Breast epithelium (tissue), 4 donors: ENCODE measurements at places on chromosomes 16 and 17. TPM values are rescaled to one million over a fixed set of nuclear protein-coding genes. Genes with fewer than 3 reads are reported as not detected.

DNA sequence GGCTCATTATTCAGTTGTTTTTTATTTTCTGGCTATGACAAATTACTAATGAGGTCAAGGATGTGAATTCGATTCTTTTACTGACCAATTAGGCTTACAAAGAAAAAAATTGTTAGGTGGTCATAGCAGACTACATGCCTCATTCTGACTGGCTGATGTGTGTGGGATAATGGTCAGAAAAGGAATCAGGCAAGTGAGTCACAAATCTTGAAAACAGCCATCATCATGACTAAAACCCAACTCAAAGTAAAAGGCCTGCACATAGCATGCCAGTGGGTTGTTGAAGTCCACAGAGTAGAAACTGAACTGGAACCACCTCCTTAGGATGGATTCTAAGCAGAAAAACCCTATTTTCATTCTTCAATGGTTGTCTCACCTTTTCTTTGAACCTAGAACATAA, 8.6 kb downstream of the RPGRIP1L start:
- no peak for DNase-seq

- no peak for DNase-seq
These were observed 38.5 kb downstream of the TBC1D16 start for GRCh38 chr17:79997011-79997660.

DNA sequence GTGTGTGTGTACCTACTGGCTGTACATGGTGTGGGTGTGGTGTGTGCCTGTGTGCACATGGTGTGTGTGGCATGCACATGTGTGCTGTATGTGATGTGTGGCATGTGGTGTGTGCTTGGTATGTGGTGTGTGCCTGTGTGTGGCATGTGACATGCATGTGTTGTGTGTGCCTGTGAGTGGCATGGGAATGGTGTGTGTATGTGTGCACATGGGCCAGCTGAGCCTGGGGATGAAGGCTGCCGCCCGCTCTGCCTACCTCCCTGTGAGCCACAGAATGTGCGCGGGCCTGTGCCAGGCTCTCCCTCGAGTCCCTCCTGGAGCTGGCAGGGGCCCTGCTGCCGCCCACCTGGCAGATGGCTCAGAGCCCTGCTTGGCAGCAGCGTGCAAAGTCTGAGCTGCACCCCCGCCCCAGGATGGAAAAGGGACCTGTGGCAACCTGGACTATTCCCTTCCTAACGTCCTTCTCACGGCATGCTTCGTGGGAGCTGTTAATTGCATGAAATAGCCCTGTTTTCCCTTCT, 9.3 kb downstream of the PRSS27 start:
- DNase-seq: no peak

- DNase-seq: peak; percentile 53
These were observed 2.7 kb upstream of the LASP1NB start for GRCh38 chr17:38922538-38923297.

- DNase-seq: no peak
These were observed 1217.8 kb downstream of the CDH8 start for GRCh38 chr16:60818465-60818864.

- no peak for DNase-seq
These were observed 10.9 kb downstream of the JPT2 start for GRCh38 chr16:1688807-1689560.

- peak; percentile 96 for DNase-seq
These were observed 30.6 kb downstream of the CDRT15 start for GRCh38 chr17:14205992-14206461.

- no peak for DNase-seq
These were observed 816.2 kb downstream of the CDH11 start for GRCh38 chr16:64305663-64306062.

GRCh38 chr17:48960834-48961515, 7.4 kb downstream of the GIP start:
- DNase-seq: no peak

- DNase-seq: no peak
These were observed 80.7 kb downstream of the PLD6 start for GRCh38 chr17:17125136-17126084.

GRCh38 chr17:72502371-72503341, 381.8 kb downstream of the SOX9 start:
- DNase-seq: no peak

GRCh38 chr16:88926374-88926990, 50.5 kb downstream of the CBFA2T3 start:
- DNase-seq: no peak

DNA sequence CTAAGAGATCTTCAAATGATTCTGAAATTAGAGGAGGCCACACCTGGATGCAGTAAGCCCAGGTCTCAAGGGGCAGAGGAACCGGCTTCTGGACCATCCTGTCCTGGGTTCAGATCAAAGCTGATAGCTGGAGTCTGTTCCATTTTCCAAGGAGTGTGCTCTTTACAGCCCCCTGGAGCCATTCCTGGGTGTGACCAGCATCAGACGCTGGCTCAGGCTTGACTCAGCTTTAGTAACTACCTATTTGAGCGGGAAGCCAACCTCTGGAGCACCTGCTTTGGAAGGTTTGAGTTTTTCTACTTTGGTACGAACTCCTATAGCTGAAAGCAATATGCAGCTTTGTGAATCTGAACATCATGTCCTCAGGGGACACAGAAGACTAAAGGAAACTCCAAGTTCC, 12.9 kb upstream of the BBS2 start:
- no peak for DNase-seq

DNA sequence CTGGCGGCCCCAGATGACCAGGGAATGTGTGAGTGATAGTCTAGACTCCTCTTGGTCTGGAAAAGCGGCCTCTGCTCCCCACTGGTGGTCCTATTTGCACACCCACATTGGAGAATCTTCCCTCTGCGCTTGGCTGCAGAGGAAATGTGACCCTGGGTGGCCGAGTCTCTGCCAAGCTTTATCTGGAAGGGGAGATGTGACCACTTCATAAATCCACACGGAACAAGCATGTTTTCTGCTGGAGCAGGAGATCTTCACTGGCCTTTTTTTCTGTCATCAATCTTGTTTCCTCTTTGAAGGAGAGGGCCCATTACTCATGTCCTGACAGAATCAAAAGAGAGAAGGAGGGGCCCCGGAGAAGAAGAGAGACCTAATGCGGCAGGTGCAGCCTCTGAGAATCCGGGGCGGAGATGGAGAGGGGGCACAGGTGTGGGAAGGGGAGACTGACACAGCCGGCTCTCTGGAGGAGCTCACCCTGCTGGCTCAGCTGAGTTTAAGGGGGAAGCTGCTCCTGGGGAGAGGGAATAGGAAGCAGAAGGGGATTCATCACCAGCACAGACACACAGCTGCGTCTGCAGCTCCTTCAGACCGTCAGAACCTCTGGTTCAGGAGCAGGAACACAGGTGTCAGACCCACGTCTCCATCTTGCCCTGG, 116.3 kb downstream of the SOX9 start:
- no peak for DNase-seq

DNA sequence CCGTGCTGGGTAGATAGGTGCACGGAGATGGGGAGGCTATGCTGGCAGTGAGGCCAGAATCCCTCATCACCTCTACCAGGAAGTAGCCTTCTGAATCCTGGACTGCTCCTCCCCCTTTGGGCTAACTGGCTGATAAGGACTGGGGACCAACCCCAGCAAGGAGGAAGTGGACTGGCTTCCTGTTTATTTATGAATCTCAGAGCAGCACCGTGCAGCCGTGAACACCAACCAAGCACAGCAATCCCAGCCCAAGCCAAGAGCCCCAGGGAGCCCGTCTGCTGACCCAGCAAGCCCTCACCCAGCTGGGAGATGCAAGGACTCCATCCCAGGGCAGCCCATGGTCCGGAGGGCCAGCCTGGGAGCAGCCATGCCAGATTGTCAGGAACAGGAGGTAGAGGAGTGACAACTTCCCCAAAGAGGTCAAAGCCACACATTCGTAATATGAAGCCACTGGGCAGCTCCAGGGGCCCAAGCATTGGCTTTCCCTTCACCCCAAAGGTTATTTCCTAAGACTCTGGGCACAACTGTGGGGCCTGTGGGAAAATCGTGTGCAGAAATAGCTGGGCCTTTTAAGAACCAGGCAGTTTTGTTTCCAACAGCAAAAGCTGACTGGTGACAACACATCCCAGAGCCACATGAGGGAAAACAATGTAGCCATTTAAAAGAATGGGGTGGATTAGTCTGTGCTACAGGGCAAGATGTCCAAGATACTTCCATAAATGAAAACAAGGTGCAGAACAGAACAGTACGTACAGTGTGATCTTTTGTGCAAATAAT, 23.9 kb downstream of the PHB1 start:
- DNase-seq: no peak

DNA sequence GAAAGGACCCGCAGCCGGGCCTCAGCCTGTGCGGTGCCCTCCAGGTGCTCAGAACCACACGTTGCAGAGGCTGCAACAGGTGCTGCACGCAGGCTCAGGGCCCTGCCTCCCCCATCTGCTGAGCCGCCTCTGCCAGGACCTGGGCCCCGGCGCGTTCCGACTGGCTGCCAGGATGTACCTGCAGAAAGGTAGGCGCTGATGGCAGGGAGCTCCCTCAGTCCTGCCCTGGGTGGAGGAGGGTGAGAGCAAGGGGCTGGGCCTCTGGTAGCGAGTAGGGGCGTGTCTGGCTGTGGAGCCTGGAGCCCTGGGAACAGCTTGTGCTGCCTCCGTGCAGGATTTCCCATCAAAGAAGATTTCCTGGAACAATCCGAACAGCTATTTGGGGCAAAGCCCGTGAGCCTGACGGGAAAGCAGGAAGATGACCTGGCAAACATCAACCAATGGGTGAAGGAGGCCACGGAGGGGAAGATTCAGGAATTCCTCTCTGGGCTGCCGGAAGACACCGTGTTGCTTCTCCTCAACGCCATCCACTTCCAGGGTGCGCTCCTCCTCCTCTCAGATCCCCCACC, 4.4 kb downstream of the SERPINF2 start:
- DNase-seq: peak; percentile 70

DNA sequence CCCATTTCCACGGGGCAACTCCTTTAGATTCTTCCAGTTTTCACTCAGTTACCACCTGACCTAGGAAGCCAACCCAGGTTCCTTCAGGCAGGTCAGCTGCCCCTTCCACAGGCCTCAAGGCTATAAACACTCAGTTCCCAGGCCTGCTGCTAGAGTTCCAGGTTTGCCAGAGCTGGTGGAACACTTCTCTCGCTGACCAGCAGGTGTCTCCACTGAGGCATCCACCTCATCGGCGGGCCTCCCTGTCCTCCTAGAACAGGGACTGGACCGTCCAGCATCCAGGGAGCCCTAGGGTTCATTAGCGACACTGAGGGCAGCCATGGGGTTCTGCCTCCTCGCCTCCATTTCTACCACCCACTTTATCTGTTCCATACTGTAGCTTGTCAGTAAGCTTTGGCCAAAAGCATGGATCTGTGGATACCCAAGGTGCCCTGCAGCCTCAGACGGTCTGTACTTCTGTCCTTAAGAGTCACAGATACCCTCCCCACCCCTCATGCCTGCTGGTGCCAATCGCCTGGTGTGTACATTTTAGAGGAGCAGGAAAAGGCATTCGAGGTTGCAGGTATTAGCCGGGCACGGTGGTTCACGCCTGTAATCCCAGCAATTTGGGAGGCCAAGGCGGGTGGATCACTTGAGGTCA, 29.0 kb downstream of the PIMREG start:
- peak; percentile 33 for DNase-seq

- DNase-seq: no peak
These were observed 1.1 kb downstream of the ZCCHC14 start for GRCh38 chr16:87491522-87492290.

DNA sequence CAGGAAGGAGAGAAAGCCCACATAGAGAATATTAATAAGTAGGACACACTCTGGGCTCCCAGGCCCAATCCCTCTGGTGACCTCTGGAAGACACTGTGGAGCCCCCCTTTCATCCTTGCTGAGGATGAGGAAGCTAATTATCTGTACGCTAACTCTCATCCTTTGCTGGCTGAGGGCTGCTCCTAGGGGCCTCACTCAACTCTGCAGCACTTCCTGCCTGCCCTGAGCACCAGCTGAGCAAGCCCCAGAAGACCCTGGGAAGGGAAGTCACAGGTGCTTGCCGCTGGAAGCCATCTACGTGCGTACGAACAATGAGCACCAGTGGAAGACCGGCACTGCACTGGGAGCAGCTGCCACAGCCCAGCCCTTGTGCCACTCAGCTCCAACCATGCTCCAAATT, 145.8 kb upstream of the CDH5 start:
- DNase-seq: no peak

GRCh38 chr17:58626905-58627304, 64.9 kb downstream of the TEX14 start:
- no peak for DNase-seq

- DNase-seq: no peak
These were observed 49.5 kb upstream of the PHOSPHO1 start for GRCh38 chr17:49280061-49280460.

DNA sequence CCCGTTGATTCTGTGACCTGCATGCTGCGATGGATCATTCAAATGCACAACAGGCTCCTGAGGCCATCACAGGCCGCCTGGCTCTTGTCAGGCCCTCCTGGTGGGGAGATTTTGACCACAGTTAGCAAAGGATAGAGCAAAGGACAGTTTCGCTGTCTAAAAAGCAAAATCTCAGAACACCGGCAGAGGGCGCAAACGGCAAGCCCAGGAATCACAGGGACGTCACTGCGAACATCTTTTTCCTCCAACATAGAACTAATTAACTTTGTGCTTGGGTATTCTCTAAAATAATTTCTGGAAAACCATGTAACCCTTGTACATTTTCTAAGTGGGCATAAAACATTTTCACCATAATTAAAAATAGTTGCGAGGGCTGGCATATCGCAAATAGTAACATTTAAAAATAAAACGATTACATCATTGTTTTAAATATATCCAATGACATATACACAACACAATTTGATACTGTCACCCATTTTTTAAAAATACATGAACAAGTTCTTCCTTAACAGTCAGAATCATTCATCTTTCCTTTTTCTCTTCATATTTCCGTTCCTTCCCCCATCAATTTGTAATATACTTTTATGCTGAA, 19.7 kb upstream of the SLC47A1 start:
- peak; percentile 61 for DNase-seq

DNA sequence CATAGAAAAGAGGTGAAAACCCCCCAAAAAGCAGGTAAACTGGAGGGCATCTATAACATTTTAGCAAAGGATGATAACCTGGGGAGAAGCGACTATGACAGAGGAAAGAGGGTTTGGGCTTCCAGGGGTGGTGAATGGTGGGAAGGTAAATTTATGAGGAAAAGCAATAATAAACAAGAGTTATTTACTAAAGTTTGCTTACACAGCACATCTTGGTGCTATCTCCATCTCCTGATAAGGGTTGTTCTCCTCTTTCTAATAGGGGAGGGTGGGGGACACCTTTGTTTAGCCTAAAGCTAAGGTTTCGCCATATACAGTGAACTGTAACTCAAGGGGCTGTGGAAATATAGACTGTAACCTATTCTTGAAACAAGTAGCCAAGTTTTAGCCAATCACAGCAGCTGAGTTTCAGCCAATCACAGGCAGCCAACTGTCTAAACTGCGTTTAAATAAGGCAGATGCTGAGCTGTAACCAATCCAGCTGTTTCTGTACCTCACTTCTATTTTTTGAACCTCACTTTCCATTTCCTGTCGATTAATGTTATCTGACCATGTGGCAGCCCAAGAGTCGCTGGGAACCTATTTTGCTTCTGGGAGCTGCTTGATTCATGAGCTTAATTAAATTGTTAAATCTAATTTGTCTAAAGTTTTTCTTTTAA, 191.8 kb downstream of the MAP2K6 start:
- DNase-seq: no peak

Gene NPIPB4
- 110 TPM for total RNA-seq

Gene LYRM9
- total RNA-seq: 31.3 TPM

Gene LGALS3BP
- total RNA-seq: 192 TPM

Gene MYH13
- not detected for total RNA-seq

Gene C16orf96
- total RNA-seq: not detected

Gene GRN
- 166 TPM for total RNA-seq

Gene KRTAP1-1
- not detected for total RNA-seq

Gene PIRT
- not detected for total RNA-seq

Gene HEATR9
- total RNA-seq: not detected

Gene C17orf67
- total RNA-seq: 2.0 TPM

Gene MT4
- total RNA-seq: not detected
